ENCODE measurements at places on chromosomes 7 and 10.

DNA sequence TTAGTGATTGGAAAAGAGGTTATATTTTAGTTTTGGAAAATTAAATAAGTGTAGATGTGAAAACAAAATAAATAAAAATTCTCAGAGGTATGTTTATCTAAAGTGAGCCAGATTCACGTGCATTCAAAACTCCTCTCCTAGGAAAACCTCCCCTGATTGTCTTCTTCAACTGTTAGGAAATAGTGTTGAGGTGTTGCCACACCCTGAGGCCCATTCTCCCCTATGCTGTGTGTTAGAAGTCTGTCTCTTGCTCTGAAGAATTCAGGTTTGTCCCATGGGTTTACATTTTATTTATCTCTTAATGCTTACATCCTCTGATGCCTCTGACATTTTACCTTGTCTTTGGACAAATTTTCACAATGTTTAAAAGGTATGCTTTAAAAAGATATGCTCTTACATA, 40.3 kb downstream of the PTPRE start:
- DNase-seq, result no peak

DNA sequence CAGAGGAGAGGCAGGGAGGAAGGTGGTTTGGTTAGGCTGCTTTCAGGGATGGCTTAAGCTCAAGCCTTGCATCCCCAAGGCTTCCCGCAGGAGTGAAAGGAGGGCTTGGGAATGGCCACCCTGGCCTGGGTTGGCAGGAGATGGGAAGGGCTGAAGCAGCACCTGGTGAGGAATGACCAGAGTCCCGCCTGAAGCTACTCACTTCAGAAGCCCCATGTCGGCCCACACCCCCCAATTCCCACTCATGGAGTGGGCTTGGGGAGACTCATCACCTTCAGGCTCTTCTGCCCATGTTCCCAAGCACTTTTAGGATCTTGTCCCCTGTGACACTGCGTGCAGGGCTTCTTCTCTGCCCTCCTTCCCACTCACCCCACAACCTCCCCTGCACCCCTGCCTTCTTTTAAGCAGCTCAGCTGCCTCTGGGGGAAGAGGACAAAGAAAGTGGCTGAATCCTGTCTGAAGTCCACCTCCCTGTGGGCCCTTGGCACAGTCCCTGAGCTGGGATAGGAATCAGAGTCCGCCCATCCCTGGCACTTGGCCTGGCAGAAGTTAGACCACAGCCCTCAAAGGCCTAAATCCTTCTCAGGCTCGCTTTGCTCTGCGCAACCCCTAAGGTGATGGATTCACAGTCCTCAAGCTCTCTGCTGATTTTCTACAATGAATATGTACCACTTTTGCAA, 16.5 kb downstream of the RGR start:
- DNase-seq, result no peak

DNA sequence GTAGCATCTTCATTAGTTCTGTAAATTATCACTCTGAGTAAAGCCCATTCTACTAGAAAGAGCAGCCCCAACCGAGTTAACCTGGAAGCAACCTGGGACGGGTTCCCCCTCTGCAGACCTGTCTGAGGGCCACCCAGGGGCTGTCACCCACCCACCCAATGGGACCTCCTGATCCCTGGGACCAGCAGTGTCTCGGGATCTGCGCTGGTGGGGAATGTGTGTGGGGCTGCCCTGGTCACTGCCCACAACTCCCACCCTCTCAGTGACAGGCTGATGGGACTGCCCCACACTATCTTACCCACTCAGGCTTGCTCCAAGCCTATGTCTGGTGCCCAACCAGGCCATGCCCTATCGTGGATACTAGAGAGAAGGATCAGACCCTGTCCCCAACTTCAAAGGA, 215.0 kb downstream of the GRID1 start:
- no peak for DNase-seq

GRCh38 chr10:89651916-89652573, 7.0 kb upstream of the PANK1 start:
- no peak for DNase-seq

DNA sequence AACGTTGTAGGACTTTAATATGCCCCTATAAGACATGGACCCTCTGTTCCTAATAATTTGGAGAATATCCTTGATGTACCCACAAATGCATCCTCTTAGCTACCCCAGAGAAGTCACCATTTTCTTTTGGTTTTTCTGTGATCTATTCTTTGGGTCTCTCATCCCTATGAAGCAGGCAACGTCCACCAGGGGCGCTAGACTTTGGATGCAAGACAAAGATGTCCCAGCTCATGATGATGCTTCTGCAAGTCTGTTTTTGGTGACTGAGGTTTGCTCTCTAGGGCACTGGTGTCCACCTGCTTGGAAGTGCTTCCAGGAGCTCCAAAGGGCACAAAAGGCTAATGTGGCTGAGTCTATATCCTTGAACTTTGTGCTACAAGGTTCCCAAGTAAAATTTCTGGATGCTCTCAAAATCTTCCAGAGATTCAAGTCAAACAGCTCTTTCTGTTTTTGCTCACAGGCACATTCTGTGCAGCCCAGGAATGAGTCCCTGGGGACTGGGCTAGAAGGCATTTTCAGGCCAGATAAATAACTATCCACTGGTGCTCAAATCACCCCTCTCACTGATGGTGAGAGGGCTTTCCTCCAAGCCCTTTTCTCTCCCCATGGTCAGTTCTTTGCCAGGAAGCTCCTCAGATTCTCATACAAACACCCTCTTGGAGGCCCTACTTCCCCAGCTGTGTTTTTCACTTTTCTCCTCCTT, 166.4 kb downstream of the C7orf25 start:
- DNase-seq, result no peak

DNA sequence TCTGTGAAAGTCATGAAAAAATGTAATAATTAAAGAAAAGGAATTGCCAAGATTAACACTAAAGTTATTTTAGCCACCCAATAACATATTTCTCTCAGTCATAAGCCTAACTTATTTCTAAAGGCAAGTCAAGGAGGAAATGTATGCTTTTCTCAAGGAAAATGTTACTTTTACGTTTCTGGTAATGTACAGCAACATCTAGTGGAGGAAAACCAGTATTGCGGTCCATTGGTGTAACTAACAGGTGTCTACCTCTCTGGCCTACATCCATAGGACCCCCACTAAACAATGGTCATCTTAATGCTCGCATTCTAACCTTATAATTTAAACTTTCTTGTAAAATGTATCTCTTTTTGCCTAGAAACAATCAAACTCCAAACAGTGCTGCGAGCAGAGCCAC, 437.5 kb downstream of the KIF20B start:
- DNase-seq, result no peak

GRCh38 chr7:27771111-27771510, 31.1 kb downstream of the TAX1BP1 start:
- DNase-seq, result no peak
